ENCODE measurements at places on chromosomes 3 and 15.

DNA sequence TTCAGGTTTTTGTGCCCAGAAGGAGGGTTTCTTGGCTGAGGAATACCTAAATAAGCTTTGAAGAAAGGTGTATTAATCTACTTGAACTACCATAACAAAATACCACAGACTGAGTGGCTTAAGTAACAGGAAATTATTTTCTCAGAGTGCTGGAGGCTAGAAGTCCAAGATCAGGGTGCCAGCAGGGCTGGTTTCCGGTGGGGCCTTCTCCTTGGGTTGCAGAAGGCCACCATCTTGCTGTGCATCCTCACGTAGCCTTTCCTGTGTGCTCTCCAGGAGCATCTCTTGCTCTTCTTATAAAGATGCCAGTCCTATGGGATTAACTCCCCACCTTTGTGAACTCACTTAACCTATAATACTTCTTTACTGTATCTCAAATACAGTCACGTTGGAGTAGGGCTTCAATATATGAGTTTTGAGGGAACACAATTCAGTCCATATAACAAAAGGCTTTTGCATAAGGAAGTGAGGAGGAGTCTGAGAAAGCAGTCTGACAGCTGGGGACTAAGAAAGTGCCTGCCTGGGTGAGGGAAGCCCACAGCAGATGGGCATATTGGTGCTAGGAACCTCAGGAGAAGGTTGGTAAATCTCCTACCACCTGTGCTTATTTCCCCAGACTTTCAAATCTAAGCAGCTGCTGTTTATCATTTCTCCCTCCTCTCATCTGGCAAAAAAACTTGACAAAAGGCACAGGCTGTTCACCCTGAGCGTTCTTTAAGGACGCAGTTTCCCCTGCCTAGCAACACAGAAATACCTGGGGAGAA, 89.6 kb upstream of the CBLB start:
- DNase-seq = no peak

DNA sequence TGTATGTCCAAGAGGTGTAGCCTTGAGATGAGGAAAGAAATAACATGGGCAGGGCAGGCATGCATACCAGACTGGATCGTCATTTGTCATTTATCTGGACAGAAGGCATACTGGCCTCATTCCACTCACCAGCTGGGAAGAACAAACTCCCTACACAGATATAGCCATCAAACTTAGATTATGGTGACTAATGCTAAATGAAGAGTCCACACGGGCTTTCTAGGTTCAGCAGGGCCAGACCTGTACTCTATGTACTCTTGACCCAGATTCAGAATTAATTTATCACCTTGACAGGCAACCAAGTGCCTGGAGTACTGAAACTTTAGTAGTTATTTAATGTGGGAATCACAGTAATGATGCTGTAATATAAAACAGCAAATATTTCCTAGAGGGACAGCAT, 164.3 kb upstream of the IL12A start:
- DNase-seq = peak; percentile 92

DNA sequence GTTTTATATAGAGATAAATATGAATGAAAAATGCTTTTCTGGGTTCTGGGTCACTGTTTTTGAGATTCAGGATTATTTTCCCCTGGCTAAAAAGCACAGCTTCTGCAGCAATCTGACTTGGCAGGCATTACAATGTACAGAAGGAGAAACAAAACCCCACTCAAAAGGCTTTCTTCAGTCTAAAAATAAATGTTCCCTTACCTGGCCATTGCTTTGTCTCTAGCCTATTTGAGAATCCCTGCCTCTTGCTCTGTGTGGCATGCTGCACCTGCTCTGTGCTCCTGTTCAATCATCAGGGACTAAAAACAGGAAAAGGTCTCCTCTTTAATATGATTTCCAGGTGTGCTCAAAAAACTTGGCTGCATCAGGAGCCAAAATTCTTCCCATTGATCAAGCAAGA, 187.4 kb upstream of the STAC start:
- no peak for DNase-seq

DNA sequence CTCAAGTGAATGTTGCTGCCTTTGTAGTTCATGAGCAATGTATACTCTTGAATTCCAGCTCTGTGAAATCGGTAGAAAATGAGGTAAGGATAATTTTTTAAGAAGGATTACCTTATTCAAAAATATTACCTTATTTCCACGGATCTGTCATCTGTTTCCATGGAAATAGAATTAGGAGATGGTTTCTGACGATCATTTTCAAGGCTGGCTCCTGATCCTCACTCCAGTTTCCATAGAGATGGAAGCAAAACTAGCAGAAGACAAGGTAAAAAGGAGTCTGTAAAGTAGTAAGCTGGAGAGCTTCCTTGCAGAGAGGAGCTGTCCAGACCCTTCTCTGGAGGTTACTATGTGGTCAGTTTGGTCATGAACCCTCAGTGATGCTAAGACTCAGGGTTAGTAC, 55.5 kb downstream of the CACNA2D3 start:
- no peak for DNase-seq

DNA sequence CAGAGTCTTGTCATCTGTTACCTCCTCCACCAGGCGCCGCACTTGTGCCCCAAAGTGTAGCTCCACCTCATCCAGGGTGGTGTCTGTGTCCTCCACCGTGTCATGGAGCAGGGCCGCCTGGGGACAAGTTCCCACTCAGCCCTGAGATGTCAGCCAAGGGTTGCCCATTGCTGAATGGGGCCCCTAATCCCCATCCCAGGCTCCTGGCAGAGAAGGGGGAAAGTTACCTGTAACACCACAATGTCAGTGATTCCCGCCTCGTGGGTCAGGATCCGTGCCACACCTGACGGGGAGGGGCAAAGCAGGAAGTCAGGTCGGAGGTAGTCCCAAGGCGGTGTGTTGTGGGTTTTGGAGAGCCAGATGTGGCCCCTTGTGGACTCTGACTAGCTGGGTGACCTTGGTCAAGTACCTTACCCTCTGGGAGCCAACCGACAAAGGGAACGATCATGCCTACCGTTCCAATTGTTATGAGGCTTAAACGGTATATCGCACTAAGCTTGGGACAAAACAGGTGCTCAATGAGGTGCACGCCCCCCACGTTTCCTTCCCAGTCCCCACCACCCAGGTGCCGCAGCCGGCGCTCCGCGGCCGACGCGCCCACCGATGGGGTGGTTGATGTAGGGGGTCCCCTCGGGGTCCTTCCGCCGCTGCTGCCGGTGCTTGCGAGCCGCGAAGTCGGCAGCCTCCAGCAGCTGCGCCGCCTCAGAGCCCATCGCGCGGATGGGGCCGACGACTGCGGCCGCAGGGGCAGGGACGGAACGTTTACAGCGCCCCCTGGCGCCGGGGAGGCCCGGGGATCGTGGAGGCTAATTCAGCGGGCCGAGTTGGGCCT, at the start of gene HDDC3:
Gene HDDC3 (minus strand): TSS at position 722 of the 832 bp plus-strand sequence. CDS start 9 bp downstream, at position 713.
- DNase-seq = peak; percentile 95

- DNase-seq = no peak
Observed at GRCh38 chr3:149226776-149227175, 5.1 kb upstream of the CP start.

GRCh38 chr15:59501597-59501996, 63.6 kb downstream of the FAM81A start:
- DNase-seq = peak; percentile 57

DNA sequence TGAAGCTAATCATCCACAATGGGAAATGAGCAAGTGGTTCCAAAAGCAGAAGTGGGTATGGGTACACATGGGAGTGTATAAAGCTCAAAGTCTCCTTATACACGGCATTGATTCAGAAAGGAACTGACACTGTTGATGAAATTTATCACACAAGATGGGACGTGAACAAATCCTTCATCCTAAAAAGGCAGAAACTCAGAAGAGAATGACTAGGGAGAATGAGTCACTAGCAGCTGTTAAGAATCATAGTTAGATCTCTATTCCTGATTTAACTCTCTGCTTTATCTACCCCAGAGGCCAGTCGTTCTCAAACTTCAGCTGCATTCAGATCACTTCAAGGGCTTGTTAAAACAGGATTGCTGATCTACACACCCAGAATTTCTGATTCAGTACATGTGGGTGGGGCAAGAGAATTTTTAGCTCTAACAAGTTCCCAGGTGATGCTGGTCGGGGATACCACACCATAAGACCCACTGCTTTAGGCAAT, 97.7 kb upstream of the PHLDB2 start:
- peak; percentile 75 for DNase-seq

- peak; percentile 90 for DNase-seq
Observed at GRCh38 chr3:198080521-198081384, 120.7 kb downstream of the LMLN start.

DNA sequence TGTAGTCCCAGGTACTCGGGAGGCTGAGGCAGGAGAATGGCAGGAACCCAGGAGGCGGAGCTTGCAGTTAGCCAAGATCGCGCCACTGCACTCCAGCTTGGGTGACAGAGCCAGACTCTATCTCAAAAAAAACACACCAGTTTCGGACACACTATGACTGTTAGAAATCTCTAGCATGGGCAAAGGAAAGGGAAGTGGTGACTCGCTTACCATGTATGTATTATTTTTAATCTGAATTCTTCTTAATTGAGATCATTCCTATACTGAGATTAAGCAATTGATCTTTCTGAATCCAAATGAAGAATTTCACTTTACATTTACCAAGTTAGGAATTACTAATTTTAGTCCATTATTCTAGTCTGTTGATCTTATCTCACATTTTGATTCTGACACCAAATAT, 459.2 kb upstream of the ALCAM start:
- DNase-seq = peak; percentile 86

GRCh38 chr15:41878355-41878699, 15.5 kb downstream of the SPTBN5 start:
- DNase-seq = no peak

GRCh38 chr15:31605467-31605931, 278.9 kb downstream of the KLF13 start:
- peak; percentile 43 for DNase-seq

DNA sequence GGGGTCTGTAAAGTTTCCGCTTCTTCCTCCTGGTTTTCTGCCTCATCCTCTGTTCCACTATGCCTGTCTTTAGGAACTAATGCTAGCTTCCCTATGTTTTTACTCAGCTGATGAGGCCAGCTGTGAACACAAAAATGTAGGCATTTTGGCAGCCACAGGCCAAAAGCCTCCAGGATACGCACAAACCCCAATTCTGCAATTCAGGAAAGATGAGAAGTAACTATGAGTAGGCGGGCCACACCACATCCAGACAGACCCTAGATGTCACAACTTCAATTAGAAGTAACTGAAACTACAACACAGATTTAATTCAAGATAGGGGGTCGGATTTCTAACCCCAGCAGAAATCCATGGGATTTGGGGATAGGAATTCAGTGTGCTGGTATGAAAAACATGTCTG, 11.9 kb downstream of the CA12 start:
- DNase-seq = no peak

DNA sequence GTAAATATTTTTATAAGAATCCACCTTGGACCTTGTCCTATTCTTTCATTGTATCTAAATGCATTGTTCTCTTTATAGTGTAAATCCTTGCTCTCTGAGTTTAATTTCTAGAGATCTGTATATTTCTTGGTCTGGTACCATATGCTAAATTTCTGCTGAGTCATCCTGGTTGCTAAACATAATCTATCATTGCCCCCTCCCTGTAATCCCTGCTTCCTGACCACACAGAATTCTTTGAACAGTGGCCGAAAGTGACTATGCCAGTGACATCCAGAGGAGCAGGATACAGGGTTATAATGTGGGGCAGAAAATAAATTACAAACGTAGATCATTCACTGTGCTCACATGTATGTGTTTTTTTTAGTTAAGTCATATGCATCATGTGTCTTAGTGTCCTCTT, 143.1 kb downstream of the DIPK2A start:
- peak; percentile 23 for DNase-seq

- no peak for DNase-seq
Observed at GRCh38 chr3:128508852-128509251, 15.9 kb upstream of the GATA2 start.

DNA sequence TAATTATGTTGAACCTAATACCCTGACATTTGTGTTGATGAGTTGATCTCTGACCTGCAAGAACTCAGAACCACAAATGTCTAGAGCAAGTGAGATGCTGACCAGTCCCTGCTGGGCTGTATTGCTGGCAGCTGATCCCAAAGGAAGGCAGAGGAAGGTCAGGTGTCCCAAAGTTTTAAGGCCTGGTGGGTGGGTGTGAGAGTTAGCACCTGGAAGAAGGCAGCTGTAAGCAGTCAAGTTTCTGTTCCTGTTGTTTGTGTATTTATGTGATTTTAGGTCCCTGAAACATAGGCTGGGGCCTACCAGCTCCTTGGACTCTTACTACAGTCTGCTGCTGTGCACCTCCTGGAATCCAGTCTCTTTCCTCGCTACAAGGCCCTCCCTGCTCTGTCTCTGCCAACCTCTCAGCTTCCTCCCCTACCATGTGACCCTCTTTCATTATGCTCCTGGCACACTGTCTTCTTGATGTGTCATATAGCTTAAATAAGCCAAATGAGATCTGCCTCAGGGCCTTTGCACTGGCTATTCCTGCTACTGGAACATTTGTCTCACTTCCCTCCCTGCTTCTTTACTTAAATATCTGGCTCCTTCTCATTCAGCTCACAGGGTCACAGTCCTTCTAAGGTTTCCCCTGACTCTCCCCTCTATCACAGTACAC, 31.0 kb upstream of the ATOSA start:
- no peak for DNase-seq

DNA sequence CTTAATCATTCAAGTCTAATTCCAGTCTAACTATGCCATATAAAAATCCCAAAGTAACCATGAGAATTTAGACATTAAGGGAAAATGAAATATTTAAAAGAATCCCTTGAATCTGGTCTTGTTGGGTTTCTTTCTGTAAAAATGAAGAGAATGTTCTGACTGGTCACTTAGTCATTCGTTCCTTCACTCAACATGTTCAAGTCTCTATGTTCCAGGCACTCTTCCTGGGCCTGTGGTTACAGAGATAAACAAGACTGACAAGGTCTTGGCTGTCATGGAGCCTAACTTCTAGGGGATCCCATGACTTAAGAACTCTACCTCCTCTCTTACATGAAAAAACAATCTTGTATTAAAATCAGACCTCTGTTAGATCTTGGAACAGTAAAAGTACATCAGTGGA, 638.6 kb upstream of the TBL1XR1 start:
- DNase-seq = peak; percentile 89

DNA sequence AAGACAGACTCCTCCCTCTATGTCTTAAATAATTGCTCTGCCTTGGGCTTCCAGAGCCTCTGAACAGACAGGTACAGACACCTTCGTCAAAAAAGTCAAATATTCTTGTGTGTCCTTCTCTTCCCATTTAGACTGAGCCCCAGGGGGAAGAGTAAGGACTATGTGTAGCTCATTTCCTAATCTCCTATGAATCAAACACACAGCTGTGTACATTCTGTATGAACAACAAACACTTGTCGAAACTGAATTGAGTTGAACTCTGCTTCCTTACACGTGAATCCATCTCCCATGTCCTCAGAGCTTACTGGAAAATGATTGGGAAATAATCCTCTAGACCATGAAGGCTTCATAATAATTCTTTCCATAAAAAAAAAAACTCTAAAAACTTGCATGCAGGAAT, 80.8 kb downstream of the MOBP start:
- DNase-seq = peak; percentile 35

DNA sequence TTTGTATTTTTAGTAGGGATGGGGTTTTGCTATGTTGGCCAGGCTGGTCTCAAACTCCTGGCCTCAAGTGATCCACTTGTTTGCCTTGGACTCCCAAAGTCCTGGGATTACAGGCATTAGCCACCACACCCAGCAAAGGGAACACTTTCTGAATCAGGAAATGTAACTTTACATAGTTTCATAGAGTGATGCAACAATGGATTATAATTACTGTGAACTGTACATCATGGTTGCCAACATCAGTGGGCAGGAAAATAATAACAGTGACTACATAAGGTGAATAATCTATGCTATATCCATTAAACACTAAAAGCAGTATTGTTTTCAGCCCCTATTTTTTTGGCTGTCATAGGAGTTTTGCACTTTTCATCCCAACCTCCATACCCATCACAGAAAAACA, 5.0 kb upstream of the KPNA1 start:
- peak; percentile 54 for DNase-seq
